ENCODE measurements at places on chromosomes 5 and 9. TPM values are rescaled to one million over a fixed set of nuclear protein-coding genes. Genes with fewer than 3 reads are reported as not detected.

The DPH7 gene
- 30.3 TPM for total RNA-seq

DNA sequence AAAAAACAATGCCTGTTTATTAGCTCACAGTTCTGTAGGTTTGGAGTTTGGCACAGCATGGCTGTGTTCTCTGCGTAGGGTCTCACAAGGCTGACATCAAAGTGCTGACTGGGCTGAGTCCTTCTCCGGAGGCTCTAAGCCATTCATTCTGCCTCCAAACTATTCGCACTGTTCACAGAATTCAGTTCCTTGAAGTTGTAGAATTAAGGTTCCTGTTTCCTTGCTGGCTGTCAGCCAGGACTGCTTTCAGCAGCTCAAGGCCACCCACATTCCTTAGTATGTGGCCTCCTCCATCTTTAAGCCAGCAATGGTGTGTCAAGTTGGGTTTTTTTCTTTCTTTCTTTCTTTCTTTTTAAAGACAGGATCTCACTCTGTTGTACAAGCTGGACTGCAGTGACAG, 161.9 kb downstream of the CDH6 start:
- no peak overlapping the region for H3K4me3 ChIP-seq
- no peaks in the 10 kb centered on the region for H3K4me1 ChIP-seq
- no peak overlapping the region for H3K27ac ChIP-seq
- DNase-seq: no peak

- no peak overlapping the region for H3K27ac ChIP-seq
- H3K27me3 ChIP-seq: peaks cover 3% of the 10 kb centered on the region
- no peak for DNase-seq
These were observed 79.0 kb upstream of the TARS1 start for GRCh38 chr5:33361781-33362180.

The PRLR gene
- total RNA-seq: not detected

The CNTFR gene
- not detected for total RNA-seq

DNA sequence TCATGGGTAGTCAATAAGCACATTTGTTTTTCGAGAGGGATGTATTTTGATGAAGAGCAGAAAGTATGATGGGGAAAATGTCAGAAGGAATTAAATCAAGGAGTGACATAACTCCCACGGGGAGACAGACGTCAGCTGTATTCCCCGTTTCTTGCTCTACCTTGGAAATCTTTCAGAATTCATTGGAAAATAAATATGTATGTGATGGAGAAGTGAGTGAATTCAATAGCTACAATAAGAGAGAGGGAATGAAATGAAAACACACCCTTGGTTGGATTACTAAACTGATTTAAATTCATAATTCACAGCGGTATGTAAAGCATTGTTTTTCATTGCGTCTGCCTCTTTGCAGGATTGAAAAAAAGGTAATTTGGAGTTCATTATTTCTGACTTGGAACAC, 209.7 kb upstream of the KLF4 start:
- no peaks in the 10 kb centered on the region for H3K36me3 ChIP-seq
- H3K27ac ChIP-seq: no peak overlapping the region
- no peaks in the 10 kb centered on the region for H3K4me1 ChIP-seq
- no peaks in the 10 kb centered on the region for H3K27me3 ChIP-seq

- DNase-seq: no peak
- H3K4me1 ChIP-seq: no peaks in the 10 kb centered on the region
- no peaks in the 10 kb centered on the region for H3K27me3 ChIP-seq
These were observed 687.1 kb downstream of the TLE1 start for GRCh38 chr9:81002242-81002641.

DNA sequence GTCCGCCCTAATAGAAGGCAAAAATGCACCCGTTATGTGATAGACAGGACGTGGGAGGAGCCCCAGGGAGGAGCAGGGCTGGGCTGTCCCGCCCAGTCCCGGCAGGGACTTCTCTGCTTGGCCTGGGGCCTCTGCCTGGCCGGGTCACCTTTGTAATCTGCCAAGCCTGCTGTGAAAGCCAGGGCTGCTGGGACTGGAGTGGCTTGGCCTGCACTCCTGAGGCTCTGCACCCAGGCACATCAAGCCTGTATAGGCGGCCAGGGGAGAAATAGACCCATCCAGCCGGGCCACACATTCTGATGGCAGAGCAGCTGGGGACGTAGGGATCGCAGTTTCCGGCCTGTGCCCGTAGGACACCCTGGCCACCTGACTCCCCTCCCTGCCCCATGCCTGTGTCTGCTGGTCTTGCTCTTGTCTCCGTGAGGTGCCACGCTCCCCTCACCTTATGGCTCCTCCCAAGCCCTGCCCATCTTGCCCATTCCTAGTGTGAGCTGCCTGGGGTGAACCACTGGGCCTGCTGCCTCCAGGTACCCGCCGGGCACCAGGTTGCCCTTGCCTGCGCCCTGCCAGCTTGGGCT, 28.1 kb downstream of the DYNC2I2 start:
- no peak overlapping the region for H3K27ac ChIP-seq
- DNase-seq: no peak
- no peaks in the 10 kb centered on the region for H3K4me1 ChIP-seq
- no peaks in the 10 kb centered on the region for H3K27me3 ChIP-seq

The SMIM33 gene
- total RNA-seq: 1.5 TPM

- no peak for DNase-seq
- no peaks in the 10 kb centered on the region for H3K4me1 ChIP-seq
- H3K27me3 ChIP-seq: no peaks in the 10 kb centered on the region
- H3K4me3 ChIP-seq: no peak overlapping the region
- no peak overlapping the region for H3K27ac ChIP-seq
These were observed 45.2 kb upstream of the HMCN2 start for GRCh38 chr9:130220352-130220751.

- DNase-seq: no peak
- peaks cover 28% of the 10 kb centered on the region for H3K36me3 ChIP-seq
- H3K4me3 ChIP-seq: no peak overlapping the region
- no peak overlapping the region for H3K27ac ChIP-seq
- peaks cover 59% of the 10 kb centered on the region for H3K4me1 ChIP-seq
These were observed 10.0 kb downstream of the PTBP3 start for GRCh38 chr9:112323378-112323854.

- no peaks in the 10 kb centered on the region for H3K36me3 ChIP-seq
- no peak overlapping the region for H3K27ac ChIP-seq
- H3K4me1 ChIP-seq: no peaks in the 10 kb centered on the region
- no peak for DNase-seq
These were observed 28.5 kb downstream of the DPYSL3 start for GRCh38 chr5:147481376-147481775.

Measured in activated CD4-positive, alpha-beta memory T cell treated with anti-CD3 and anti-CD28 coated beads for 36 hours (primary cell).